ENCODE measurements at places on chromosomes 11 and 22. TPM values are rescaled to one million over a fixed set of nuclear protein-coding genes. Genes with fewer than 3 reads are reported as not detected.

The H19 gene
- 9.5 TPM for total RNA-seq

The OR2AT4 gene
- not detected for total RNA-seq

The BIRC3 gene
- 1.9 TPM for total RNA-seq

The CDCA5 gene
- total RNA-seq: 61.9 TPM

The MMP8 gene
- 0.72 TPM for total RNA-seq

The FAM111B gene
- total RNA-seq: 14.3 TPM

The TSPAN18 gene
- not detected for total RNA-seq

The MFNG gene
- 2.5 TPM for total RNA-seq

The MS4A4E gene
- total RNA-seq: not detected

The GAL3ST1 gene
- not detected for total RNA-seq

The OR10D3 gene
- total RNA-seq: 1.6 TPM

The OR51B4 gene
- total RNA-seq: 4.0 TPM

The VPREB1 gene
- not detected for total RNA-seq

The CADM1 gene
- total RNA-seq: 57.7 TPM

The API5 gene
- 88.5 TPM for total RNA-seq

The PRPF19 gene
- 127 TPM for total RNA-seq

The MYOD1 gene
- not detected for total RNA-seq

The IL18 gene
- 3.5 TPM for total RNA-seq

The CABP4 gene
- 0.15 TPM for total RNA-seq

The C11orf91 gene
- 0.19 TPM for total RNA-seq

The NEAT1 gene
- total RNA-seq: 73.0 TPM

The ELFN2 gene
- 0.13 TPM for total RNA-seq

The TRPM5 gene
- total RNA-seq: not detected

The SYNGR1 gene
- total RNA-seq: 6.8 TPM

The DSCAML1 gene
- total RNA-seq: not detected

The CASP5 gene
- total RNA-seq: not detected

The VPREB3 gene
- total RNA-seq: not detected

The MRPL21 gene
- 149 TPM for total RNA-seq

The TSGA10IP gene
- total RNA-seq: not detected

The OR4A16 gene
- not detected for total RNA-seq

The USP2 gene
- 1.8 TPM for total RNA-seq

The PRR33 gene
- not detected for total RNA-seq

The OR2D2 gene
- 0.40 TPM for total RNA-seq

The SMC1B gene
- not detected for total RNA-seq

The VSIG10L2 gene
- 0.27 TPM for total RNA-seq

The PIH1D2 gene
- total RNA-seq: 2.1 TPM

The SLC43A3 gene
- total RNA-seq: 110 TPM

The ANKK1 gene
- total RNA-seq: 0.27 TPM

The CRYBB2 gene
- 0.15 TPM for total RNA-seq

The KRTAP5-11 gene
- not detected for total RNA-seq

The GAS2 gene
- total RNA-seq: 1.7 TPM

The KLHL35 gene
- total RNA-seq: 3.3 TPM

The WNT11 gene
- 0.16 TPM for total RNA-seq

The GDPD4 gene
- 1.2 TPM for total RNA-seq

The SLC37A2 gene
- total RNA-seq: 16.2 TPM

The FERMT3 gene
- 1.3 TPM for total RNA-seq

The C11orf52 gene
- not detected for total RNA-seq

The VSIG2 gene
- not detected for total RNA-seq

The GTSE1 gene
- 20.7 TPM for total RNA-seq

The TREH gene
- total RNA-seq: not detected

The RAC2 gene
- not detected for total RNA-seq

The OR51B5 gene
- total RNA-seq: 23.2 TPM

The BUD13 gene
- 25.4 TPM for total RNA-seq

The TRIM21 gene
- 8.2 TPM for total RNA-seq

The ARHGAP8 gene
- total RNA-seq: not detected

The KDELR3 gene
- 19.6 TPM for total RNA-seq
